Right ventricle myocardium superior (tissue), 1 donor: ENCODE measurements at places on chromosomes 11 and 22.
A peak's percentile ranks its signal among the peaks of the same experiment; 100 is the strongest.

- DNase-seq, result no peak
Measured at GRCh38 chr11:131109257-131109656, 193.0 kb upstream of the SNX19 start.

DNA sequence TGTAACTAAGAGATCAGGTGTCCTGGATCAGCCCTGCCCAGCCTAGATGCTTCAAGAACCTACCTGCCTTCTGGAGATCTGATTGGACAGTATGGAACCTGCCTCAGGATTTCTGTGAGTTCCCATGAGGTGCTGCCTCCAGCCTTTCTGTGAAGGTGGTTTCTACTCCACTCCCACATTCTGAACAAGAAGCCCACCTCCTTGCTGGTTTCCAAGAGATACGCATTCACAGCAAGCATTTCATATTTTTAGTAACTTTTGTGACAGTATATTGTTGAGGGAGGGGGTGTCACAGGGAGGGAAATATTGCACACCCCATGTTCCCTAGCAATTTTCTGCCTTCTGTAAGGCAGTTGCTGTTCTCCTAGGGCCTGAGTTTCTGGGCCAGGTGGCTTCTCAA lies 204.4 kb downstream of the NAV2 start:
- no peak for DNase-seq

- DNase-seq, result no peak
Measured at GRCh38 chr11:18455686-18456372, at the start of gene LDHAL6A. LDHAL6A (plus strand) TSS chr11:18455856; CDS start chr11:18456681, 825 bp downstream.

DNA sequence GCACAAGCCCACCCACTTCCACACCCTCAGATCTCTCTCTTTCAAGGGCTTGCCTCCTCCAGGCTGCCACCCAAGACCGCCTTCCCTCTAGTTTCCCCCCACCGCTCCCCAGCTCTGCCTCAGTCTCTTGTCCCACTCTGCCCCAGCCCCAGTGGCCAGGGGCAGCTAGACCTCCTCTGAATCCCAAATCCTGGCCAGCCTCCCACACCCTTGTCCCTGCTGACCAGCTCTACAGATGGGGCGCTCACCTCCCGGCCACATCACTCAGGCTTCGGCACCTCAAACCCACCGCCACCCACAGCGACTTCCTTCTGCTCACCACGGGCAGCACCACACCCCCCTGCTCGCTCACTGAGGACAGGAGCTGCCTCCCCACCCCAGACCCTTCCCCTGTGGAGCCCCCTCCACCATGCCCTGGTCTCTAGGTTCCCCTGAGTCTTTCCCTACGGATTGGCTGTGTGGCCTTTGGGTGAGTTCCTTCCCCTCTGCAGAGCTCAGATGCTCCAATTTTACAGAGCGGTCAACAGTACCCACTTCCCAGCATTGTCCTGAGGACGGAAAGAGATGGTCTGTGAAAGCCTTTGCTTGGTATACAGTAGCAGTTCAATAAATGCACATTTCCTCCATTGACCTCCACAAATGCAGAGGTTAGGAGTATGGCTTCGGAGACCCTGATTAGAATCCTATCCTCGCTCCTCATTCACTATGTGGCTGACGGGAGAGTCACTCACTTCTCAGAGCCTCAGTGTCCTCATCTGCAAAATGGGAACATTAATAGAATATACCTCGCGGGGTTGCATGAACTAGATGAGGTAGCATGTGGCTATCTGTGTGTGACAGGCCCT lies 11.5 kb upstream of the SPI1 start:
- peak; percentile 55 for DNase-seq

DNA sequence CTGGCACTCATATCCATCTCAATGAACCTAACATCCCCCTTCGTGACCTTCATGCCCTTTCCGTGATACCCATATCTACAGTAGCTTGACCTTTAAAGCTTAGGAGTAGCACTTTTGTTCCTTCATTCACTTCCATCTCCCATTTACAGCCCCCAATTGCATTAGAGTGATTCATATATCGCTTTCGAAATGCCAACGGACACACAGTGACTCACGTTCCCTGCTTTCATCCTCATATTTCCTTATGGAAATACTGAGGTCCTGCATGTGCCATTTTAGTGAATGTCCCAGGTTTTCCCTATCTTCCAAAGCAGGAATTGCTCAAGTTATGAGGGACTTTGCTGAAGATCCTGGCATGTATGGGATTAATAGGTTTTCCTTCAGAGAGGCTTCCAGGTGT lies 44.3 kb upstream of the CEP126 start:
- no peak for DNase-seq

- DNase-seq, result no peak
Measured at GRCh38 chr11:21659961-21660360, 532.9 kb upstream of the ANO5 start.

GRCh38 chr11:119942583-119943297 lies 195.2 kb downstream of the TRIM29 start:
- DNase-seq, result no peak

DNA sequence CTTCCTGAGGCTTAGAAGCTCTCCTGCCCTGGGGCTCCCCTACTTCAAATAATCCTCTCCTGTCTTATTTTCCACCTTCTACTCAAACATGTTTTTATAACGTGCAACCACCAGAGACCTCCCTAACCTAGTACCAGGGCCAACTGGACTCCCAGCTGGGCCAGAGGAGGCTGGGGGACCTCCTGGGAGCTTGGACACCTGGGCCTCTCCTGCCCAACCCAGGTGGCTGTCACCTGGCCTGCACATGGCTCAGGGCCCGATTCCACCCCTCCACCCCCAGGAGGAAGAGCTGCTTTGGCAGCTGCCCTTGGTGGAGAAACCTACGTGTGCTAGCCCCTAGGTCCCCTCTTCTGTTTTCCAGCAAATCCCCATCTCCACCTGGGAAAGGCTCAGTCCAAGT lies 105.2 kb downstream of the ABTB2 start:
- DNase-seq, result no peak

GRCh38 chr11:128575174-128575960 lies 12.0 kb downstream of the ETS1 start:
- no peak for DNase-seq

- no peak for DNase-seq
Measured at GRCh38 chr22:27129266-27129665, 471.9 kb downstream of the MIAT start.

DNA sequence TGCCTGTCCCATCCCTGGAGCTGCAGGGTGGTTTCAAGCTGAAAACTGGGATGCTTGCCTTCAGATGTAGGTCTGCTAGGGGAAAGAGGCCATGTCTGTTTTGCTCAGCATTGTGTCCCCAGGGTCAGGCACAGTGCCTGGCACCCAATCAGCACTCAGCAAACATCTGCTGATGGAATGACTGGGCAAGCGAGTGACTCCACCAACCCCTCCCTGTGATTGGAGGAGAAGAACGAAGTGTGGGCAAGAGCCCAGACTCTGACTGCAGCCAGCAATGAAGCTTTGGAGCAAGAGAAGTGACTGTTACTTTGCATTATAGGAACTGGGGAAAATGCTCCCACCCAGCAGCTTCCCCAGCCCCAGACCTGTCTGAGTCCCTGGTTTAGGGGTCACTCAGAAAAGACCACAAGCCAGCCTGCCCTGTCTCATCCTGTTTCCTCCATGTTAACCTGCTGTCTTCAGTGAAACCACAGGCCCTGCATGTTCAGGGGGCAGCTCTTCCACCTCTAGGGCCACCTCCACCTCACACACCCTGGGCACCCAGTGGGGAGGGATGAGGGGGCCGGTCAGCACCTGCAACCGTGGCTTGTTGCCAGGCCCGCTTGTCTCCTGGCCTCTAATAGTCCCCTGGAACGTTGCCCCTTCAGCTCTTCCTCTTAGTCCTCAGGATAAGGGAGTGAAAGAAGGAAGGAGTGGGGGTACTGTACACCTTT lies 147.4 kb downstream of the TRIM29 start:
- DNase-seq, result peak; percentile 76

GRCh38 chr11:35746356-35747153 lies 84.0 kb downstream of the TRIM44 start:
- DNase-seq, result no peak

DNA sequence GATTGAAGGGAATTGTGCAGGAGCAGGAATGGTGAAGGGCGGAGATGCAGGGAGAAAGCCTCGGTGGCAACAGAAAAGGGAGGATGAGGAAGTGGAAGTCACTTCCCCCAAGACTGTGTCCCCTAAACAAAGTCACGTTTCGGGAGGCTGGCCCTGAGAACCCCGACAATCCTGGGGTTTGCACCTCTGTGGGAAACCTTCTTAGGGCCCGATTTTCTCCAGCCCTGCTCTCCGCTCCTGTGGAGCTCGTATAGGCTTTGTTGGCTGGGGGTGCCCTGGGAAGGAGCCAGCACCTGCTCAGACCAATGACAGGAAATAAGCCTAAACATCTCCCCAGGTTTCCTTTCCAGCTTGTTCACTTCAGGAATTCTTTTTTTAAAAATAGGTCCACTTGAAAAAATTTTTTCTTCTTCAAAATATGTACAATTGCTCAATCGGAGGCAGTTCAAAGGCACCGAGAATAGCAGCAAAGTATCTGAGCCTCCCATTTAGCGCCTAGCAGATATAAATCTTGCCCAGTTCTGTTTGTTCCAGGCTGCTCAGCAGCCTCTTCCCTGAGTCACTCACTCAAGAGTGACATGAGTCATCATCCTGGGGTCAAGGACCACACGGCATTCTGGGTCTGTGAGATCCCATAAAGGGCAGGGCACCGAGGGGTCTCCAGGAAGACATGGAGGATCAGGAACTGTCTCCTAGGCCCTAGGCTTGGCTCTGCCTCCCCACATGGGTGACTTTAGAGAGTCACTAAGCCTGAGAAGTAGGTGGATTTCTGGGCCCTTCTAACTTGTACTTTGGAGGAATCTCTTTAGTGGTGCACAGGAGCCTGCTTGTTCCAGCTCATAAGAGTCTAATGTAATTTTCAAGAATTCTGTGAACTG lies 34.0 kb downstream of the IRAG1 start:
- no peak for DNase-seq

DNA sequence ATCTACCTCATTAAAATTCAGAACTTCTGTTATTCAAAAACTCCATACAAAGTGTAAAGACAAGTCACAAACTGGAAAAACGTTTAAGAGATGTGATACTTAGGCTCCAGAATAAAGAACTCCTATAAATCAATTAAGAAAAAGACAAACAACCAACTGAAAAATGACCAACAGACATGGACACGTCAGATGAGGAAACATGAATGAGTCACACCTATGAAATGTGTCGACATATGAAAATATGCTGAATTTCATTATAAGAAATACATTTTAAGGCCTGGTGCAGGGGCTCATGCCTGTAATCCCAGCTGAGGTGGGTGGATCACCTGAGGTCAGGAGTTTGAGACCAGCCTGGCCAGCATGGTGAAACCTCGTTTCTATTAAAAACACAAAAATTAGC lies 78.7 kb downstream of the ENTHD1 start:
- no peak for DNase-seq

- no peak for DNase-seq
Measured at GRCh38 chr11:86625981-86626380, 46.4 kb downstream of the ME3 start.

DNA sequence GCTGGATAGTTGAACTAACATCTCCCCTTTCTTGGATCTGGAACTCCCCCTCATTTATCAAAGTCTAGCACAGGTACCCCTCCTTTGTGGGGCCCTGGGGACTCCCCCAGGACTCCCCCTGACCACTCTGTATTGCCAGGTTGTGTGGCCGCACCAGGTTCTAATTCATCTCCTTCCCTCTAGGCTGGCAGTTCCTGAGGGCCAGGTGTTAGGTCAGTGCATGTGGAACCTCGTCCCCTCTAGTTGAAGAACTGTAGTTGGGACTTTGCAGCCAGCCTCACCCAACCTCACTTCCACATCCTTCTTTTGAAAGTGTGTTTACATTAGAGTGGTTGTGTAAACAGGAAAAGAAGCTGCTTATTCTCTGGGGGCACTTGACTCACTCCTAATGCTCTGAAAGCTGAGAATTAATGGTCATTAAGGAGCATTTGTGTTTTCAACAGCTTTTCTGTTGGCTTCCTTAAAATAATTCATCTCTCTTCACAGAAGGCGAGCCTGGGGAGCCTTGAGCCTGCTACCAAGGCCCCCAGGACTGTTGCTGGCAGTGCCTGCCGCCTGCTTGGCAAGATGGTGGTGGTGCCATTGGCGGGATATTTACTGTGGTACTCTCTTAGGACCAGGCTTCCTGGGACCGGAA lies 11.8 kb downstream of the UPB1 start:
- DNase-seq, result no peak

DNA sequence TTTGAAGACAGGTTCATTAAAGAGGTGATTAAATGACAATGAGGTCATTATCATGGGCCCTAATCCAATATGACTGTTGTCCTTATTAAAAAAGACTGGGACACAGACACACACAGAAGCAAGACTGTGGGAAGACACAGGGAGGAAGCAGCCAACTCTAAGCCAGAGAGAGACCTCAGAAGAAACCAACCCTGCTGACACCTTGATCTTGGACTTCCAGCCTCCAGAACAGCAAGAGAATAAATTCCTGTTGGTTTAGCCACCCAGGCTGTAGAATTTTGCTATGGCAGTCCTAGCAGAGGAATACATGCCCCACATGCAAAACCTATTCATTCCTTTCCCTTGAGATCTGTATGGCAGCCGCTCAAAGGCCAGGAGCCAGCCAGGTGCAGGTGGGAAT lies 35.6 kb upstream of the CACNG2 start:
- DNase-seq, result no peak

- no peak for DNase-seq
Measured at GRCh38 chr22:36840106-36840505, 20.7 kb upstream of the NCF4 start.

- no peak for DNase-seq
Measured at GRCh38 chr11:127919206-127920000, 668.0 kb downstream of the ETS1 start.

- DNase-seq, result no peak
Measured at GRCh38 chr11:5291207-5291838, 10.4 kb downstream of the OR51B4 start.

DNA sequence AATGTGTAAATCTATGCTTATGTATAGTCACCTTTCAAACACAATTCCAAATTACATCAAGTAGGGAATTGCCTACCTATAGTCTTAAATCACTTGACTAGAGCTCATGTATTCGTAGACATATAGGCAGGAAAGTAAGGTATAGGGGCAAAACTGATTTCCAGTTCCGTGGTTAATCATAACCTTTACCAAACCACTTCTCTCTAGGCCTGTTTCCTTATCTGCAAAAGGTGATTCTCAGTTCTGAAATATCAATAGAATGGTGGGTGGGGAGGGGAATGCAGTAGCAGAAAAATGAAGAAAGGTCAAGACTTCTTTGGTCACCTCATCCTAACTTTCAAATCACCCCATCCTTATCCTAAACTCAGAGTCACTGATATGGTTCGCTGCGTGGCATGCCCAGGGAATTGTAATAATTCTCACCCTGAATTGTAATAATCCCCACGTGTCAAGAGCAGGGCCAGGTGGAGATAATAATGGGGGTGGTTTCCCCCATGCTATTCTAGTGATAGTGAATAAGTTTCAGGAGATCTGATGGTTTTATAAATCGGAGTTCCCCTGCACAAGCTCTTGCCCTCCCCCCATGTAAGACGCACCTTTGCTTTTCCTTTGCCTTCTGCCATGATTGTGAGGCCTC lies 1.9 kb upstream of the ANO5 start:
- no peak for DNase-seq

GRCh38 chr11:17378655-17379054 lies 9.8 kb downstream of the KCNJ11 start:
- DNase-seq, result no peak
